ENCODE measurements at places on chromosomes 6 and 20. TPM values are rescaled to one million over a fixed set of nuclear protein-coding genes. Genes with fewer than 3 reads are reported as not detected.

PPP1R16B gene
- 73.4 TPM for total RNA-seq

SLPI gene
- not detected for total RNA-seq

CLPSL2 gene
- not detected for total RNA-seq

GRCh38 chr6:28589234-28589956, 63.7 kb downstream of the GPX5 start:
- peak; percentile 33 for DNase-seq

DNA sequence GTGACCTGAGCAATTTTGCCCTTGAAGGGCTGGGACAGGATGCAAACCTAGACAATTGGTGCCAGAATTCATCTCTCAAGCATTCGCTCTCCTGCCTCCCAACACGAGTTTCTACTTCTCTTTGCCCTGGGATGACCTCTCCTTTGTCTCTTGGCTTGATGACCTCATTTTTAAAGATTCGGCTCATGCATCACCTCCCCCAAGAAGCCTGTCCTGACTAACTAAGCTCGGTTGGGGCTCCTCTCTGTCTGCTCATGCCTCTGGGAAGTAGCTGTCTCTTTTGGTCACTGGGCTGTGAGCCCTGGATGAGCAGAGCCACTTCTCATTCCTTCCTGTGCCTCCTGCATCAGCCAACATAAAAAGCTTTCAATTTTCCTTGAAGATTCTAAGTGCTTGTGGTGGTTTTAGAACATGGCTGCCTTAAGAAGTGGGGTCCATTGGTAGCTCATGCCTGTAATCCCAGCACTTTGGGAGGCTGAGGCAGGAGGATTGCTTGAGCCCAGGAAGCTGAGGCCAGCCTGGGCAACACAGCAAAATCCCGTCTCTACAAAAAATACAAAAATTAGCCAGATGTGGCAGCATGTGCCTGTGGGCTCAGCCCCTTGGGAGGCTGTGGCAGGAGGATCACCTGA, 11.1 kb upstream of the TCF15 start:
- no peak for DNase-seq

GRCh38 chr20:50284811-50285375, 94.3 kb downstream of the CEBPB start:
- DNase-seq, result no peak

GHRH gene
- not detected for total RNA-seq

GRCh38 chr20:56540415-56540814, 7.4 kb downstream of the FAM209B start:
- no peak for DNase-seq

GRCh38 chr6:27470023-27470422, 2.9 kb downstream of the ZNF184 start:
- no peak for DNase-seq

ERVFRD-1 gene
- not detected for total RNA-seq

DNA sequence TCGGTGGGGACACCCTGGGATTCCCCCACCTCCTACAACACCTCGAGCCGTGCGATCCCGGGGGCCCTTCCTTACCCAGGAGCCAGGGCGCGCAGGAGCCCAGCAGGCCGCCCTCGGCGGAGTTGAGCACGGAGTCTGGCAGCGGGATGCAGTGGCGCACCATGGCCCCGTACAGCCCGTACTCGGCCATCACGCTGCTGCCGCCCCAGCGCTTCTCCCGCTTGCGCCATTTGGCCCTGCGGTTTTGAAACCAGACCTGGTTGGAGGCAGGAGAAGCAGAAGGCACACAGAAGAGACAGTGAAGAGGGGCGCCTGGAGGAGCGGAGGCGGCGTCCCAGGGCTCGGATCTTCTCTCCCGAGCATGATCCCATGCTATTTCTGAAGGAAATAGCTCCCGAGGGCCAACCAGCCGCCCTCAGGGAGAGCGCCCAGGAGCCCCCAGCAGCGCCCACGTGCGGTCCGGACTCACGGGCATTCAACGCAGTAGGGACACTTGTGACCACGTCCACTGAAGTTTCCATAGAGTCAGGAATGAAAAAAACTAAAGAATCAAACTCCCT, 4.3 kb downstream of the VSX1 start:
- no peak for DNase-seq

DUSP15 gene
- total RNA-seq, result not detected
